ENCODE measurements at places on chromosomes 13 and 19.

- DNase-seq, result peak; percentile 55
Measured at GRCh38 chr19:55406826-55407549, 600 bp downstream of the UBE2S start.

GRCh38 chr19:58002384-58003173, at the start of gene ZNF606:
ZNF606 (minus strand) TSS chr19:58002820; CDS start chr19:58001319, 1,501 bp downstream.
- DNase-seq, result peak; percentile 90

DNA sequence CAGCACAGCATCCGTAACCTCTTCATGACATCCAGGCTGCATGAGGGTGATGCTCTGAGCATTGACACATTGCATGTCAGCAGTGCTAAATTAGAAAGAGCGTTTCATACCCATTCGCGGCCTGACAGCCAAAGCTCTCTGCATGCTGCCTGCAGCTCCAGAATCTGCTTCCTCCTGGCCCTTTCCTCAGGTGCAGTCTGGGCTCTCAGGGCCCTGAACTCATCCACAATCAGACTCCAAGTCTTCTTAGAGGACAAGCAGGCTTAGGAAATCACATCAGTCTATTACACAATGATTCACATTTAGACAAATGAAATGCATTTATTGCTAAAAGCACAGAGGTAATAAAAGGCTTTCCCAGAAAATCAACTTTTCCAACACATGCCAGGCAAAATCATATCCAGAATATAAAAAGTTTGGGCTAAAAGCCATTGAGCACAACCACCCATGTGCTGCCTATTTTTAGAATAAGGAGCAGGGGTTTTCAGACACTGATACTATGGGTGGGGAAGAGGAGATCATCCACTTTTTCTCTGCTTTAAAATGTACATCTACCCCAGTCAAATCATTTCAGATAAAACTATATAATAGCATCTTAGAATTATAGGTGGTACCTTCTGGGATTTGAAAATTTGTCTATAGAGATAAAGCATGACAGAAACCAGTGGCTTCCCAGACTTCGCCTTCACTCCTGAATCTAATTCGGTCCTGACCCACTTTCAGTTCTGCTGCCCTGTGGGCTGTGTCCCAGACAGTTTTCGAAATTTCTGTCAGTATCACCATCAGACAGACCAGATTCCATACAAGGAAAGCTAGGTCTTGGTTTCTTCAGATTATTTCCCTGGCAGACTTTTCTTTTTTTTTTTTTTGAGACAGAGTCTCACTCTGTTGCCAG, 109.3 kb downstream of the COL4A2 start:
- DNase-seq, result no peak

DNA sequence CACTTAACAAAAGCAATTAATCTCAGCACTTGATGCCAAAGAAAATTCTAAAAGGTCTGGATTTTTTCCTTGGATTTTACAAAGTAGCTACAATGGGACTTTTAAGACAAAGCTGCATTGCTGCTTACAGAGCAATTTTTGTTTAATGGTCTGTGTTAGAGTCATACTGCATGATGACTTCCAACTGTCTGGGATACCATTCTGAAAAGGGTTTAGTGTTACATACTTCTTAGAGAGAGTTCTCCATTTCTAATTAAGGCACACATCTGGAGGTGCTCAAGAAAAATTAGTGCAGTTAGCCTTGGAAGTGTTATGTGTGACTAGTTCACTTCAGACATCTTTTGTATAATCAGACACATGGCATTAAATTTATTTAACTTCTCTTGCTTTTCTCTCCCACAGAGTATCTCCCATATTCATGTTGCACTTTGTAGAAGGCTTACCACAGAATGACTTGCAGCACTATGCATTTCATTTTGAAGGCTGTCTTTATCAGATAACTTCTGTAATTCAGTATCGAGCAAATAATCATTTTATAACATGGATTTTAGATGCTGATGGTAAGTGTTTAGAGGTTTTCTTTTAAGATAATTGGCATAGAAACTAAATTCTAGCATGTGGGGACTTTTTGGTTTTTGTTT, 35.1 kb downstream of the USPL1 start:
- DNase-seq, result no peak

DNA sequence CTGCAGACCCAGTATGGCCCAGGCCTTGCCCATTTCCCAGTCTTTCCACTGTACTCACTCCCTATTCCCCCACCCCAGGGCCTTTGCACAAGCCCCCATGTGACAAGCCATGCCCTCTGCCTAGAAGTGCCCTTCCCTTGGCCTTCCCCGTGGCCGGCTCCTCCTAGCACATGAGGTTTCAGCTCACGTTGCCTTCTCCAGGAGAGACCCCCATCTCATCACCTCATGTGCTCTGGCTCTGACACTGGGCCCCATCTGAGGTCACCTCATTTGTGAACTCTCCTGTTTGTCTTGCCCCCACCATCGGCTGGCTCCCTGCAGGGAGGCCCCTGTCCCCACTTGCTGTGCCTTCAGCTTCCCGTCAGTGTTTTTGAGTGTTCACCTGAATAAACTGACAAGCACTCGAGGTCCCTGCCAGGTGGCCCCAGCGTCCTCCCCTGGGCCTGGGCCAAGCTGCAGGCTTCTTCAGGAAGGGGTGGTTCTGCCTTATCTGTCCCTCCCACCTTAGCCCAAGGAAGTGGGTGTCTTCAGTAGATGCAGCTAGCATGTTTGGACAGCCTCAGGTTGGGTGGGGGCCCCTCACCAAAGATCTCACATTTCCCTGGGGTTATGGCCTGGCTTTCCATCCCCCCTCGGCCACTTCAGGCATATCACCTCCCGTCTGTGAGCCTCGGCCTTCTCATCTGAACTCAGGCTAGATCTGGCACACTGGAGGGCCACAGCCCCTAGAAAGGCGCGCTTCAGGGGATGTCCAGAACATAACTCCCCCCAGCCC, 3.8 kb upstream of the SLC25A42 start:
- no peak for DNase-seq

GRCh38 chr13:95298971-95299621, 2.2 kb downstream of the ABCC4 start:
- peak; percentile 4 for DNase-seq
